CD4-positive, alpha-beta T cell treated with Interleukin-6 at 100 ng/mL for 8 hours (primary cell): ENCODE measurements at places on chromosomes 12 and 14.

GRCh38 chr12:121089031-121089812 is 43.5 kb upstream of the P2RX7 start:
- DNase-seq, result no peak

DNA sequence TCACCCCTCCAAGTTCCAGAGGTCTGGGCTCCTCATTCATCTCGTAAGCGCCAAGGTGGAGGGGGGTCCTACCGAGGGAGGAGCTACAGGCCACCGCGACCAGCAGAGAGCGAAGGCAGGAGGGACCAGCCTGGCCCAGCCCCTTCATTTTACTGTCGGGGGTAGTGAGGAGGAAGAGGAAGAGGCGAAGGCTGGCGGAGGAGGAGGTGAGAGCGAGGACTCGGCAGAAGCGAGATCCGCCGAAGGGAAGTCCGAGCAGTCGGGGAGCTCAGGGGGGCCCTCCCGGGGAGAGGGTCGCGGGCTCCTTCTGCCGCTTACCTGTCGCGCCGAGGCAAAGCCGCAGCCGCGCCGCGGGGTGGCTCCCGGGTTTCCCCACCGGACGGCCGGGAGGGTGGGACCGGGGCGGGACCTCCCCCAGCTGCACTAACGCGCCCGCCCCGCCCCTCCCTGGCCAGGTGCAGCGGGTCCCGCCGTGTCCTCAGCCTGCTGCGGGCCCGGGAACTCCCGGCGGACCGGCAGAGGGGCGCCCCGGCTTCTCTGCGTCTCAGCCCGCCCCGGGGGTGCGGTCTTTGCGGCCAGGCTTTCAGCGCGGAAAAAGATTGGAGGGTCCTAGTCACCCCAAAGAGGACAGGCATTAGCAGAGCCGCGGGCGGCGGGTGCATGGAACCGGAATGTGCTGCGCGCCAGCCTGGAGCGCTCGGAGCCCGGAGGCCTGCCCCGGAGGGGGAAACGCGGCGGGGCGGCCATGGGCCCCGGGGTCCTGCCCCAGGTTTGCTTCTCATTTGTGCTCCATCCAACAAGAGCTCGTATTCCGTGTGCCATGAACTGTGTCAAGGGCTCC is at the start of gene GALNT6:
Gene GALNT6, minus strand, starts transcription at position 124 of the 841 bp plus-strand sequence. CDS start 11,625 bp downstream, outside the sequence.
- DNase-seq, result peak; percentile 63

- DNase-seq, result no peak
These were observed 3.4 kb upstream of the IRF2BPL start for GRCh38 chr14:77031759-77032490.

- DNase-seq, result no peak
These were observed 535.8 kb downstream of the PRKD1 start for GRCh38 chr14:29391801-29392200.

DNA sequence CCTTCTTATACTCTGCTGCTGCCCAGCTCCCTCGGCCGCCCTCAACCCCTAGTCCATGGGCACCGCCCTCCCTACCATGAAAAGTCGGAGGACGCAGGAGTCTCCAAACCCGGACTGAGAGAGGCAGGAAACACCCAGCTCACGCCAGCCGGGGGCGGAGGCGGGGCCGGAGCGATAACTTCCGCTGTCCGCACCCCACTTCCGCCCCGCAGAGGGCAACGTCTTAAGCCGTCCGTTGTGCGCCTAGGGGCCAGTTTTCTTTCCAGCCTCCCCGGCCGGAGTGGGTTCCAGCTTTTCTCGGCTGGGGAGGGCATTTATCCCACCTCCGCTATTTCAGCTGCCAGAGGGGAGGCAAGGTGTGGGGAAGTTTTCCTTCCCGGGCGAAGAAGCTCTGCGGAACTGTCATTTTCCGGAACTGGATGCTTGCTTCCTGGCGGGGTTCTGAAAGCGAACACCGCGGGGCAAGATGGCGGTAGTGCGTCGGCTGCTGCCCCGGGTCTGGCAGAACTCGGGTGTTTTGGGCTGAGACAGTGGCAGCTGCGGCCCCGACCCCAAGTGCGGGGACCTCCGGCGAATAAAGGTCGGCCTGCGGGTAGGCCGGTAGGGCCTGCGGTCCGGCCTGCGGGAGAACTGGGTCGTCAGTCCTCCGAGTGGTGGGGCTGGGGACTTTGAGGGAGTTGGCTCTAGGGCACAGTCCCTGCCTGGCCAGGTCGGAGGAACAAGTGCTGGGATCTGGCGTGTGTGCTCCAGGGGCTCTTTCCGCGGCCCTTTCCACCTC is at the start of the genes KCTD10 and UBE3B:
Gene KCTD10, minus strand, starts transcription at position 116 of the 778 bp plus-strand sequence. Its CDS starts 38 bp downstream, at position 78.
Gene UBE3B, plus strand, starts transcription at position 450 of the 778 bp plus-strand sequence. CDS start 5,918 bp downstream, outside the sequence.
- DNase-seq, result peak; percentile 79

DNA sequence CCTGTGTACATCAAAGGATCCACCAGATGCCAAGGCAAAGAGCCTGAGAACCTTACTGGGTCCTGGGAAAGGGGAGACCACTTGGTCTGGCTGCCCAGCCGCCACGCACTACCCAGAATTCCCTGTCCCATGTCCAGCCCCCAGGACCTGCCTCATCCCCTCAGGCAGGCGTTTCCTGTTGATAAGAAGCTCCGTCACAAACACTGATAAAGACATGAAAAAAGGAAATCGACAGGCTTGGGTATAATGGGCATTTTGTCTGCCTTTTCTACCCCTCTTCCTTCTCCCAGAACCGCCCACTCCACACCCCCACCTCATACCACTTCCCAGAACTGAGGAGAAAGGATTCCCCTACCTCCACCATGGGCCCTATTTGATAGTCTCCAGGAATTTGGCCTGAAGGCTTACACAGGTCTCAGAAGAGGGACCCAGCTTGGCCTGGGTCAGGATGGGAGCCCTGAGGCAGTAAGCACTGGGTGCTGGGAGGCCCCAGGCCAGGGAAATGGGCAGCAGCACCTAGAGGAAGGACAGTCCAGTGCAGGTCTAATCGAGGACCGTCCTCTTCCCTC is 18.8 kb downstream of the ACVRL1 start:
- DNase-seq, result no peak

DNA sequence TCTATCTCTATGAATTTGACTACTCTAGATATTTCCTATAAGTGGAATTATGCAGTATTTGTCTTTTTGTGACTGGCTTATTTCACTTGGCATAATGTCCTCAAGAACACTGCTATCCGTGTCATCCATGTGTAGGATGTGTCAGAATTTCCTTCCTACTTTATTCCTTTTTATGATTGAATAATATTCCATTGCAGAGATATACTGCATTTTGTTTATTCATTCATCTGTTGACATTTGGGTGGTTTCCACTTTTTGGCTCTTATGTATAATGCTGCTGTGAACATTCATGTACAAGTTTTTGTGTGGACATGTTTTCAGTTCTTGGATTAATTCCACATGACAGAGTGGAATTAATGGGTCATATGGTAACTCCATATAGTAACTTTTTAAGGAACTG is 45.7 kb upstream of the ATP2A2 start:
- DNase-seq, result no peak

GRCh38 chr12:31316891-31317290 is 9.1 kb downstream of the SINHCAF start:
- no peak for DNase-seq

DNA sequence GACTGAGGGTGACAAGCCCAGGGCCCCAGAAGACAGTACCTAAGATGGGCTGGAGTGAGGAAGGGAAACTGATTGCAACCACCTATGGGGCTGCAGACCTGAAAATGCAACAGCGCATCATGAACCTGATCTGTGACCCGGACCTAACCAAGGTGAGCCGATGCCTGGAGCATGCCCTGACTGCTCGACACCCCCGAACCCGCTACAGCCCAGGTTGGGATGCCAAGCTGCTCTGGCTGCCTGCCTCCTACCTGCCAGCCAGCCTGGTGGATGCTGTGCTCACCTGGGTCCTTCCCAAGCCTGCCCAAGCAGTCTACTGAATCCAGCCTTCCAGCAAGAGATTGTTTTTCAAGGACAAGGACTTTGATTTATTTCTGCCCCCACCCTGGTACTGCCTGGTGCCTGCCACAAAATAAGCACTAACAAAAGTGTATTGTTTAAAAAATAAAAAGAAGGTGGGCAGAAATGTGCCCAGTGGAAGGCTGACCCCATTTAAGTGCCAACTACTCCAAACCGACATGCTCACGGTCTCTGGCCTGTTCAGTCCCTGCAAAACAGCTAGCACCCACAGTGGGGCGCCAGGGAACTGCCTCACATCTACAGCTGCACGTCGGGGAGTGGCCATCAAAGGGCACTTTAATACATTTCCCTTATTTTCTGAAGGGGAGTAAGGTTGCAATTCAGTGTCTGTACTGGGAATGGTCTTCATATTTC is 4.2 kb downstream of the RDH5 start:
- peak; percentile 62 for DNase-seq

DNA sequence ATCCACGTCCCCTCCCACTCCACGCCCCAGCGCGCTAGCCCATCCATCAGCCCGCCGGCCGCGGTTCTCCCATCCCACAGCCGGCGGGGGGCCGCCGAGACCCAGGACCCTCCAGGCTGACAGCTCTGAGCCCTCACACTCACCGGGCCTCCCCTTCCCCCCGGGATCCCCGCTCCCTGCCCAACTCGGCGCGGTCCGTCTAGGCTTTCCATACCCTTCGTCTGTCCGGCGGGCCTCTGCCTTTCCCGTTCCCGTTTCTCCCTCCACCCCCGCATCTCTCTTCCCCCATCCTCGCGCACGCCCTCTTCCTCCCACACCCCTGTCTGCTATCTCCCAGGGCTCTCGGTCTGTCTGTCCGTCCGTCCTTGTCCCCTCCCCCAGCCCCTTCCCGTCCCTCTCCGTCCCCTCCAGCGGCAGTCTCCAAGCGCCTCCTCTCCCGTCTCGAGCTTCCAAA is 726 bp downstream of the ZFHX2 start:
- DNase-seq, result no peak

GRCh38 chr14:68124050-68124449 is 304.5 kb downstream of the RAD51B start:
- DNase-seq, result no peak

DNA sequence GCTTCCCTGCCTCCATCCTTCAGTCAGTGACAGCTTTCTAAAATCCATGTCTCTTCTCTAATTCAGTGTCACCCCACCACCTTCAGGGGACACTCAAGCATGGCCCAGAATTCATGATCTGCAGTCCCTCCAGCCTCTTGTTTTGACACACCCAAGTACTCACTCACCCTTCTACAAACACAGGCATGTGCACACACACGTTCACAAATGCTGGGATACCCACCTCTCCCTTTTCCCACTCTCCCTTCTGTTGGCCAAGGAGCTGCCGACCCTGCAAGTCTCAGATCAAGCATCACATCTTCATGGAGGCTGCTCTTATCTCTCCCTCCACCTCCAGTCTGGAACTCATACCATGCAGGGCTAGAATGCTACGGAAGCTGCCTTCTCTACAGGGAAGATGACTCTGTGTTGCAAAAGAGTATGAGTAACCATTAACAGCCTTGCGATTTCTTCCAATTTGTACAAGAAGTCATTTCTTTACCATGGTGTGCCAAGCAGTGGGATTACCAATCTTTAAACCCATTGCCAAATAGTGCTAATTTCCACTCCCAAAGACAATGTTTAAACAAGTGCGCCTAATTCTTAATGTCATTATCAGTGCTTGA is 196.1 kb downstream of the BCL11B start:
- no peak for DNase-seq

DNA sequence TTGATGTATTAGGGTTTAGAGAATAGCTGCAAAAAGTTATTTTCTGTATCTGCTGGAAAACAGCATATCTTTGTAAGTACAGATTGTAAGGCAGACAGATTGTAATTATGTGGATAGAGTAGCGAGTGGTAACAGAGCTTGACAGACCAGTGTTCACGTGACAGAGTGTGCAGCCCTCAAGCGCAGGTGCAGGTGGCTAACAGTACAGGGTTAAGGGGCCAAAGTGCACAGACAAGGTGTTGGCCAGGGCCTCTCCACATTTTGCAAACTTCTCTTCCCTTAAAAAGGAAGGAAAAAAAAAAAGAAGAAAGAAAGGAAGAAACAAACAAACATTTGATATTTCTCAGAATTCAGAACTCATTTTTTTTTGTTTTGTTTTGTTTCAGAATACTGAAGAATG is 25.2 kb upstream of the KLHL42 start:
- DNase-seq, result no peak

- no peak for DNase-seq
These were observed 382.5 kb downstream of the RPS29 start for GRCh38 chr14:49203676-49204075.

- DNase-seq, result no peak
These were observed 57.7 kb downstream of the RESF1 start for GRCh38 chr12:32016680-32017482.

DNA sequence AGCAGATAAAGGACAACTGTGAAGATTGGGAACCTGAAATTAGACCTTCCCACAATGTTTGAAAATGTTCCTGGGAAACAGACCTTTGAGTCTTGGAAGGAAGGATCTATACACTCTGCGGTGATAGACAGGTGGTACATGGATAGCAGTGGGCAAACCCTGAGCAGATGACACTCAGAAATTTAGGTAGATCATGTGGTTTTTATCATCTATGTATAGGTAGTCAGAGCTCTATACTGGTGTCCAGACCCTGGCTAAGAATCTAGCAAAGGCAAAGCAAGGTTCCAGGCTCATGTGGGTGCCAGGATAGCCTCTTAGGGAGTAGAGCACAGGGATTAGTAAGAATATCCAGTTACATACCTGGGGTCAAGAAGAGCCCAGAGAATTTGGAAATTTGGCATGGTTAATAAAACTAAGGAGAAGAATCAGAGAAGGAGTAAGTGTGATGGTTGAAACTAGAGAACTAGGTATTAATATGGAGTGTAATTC is 331.2 kb upstream of the FBXO33 start:
- DNase-seq, result no peak

DNA sequence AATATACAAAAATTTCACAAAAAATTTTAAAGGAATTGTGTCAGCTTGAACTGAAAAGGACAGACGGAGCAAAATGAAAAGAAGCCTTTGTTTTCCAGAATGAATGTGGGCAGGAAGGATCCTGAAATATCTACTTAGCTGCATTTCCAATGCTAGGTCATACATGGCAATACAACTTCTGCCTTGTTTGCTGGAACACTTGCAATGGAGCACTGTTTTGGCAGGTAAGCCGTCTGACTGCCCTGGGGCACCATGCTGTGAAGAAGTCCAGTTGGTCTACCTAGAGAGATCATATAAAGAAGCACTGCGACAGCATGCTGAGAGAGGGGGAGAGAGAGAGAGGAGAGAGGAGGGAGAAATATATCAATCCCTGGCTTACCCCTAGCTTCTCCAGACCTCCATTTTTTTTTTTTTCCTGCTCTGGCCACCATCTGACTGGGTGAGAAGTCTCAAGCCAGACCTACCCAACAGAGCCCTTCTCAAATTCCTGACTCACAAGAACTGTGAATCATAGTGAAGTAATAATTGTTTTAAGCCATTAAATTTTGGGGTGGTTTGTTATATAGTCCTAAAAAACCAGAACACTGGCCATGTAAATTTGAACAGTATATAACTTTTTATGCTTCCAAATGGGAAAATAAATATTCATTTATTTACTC is 97.1 kb upstream of the PRICKLE1 start:
- no peak for DNase-seq

DNA sequence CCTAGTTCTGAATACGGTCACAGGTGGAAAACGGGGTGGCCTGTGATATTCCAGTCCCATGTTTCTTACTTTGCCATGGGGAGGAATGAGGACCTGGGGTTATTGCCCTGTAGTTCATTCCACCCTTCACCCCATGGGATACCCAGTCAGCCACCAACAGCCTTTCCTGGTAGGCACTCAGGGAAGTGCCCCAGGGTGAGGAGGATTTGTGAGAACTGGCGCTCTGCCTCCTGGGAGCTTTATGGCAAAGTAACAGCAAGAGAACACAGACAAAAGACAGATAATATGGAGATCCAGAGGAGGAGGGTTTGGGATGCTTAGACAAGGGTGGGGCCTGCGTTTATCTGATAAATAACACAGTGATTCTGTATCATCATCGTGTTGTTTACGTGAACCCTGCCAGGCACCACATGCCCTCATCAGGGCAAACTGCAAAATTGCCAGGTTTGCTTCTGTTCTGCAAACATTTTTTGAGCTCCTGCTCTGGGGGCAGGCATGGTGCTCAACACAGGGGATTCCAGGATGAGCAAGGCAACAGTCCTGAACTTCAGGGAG is 223.5 kb downstream of the SLC41A2 start:
- no peak for DNase-seq

GRCh38 chr12:63897931-63898330 is 53.4 kb downstream of the SRGAP1 start:
- no peak for DNase-seq
